ENCODE measurements at places on chromosomes 12 and 14. TPM values are rescaled to one million over a fixed set of nuclear protein-coding genes. Genes with fewer than 3 reads are reported as not detected.

DNA sequence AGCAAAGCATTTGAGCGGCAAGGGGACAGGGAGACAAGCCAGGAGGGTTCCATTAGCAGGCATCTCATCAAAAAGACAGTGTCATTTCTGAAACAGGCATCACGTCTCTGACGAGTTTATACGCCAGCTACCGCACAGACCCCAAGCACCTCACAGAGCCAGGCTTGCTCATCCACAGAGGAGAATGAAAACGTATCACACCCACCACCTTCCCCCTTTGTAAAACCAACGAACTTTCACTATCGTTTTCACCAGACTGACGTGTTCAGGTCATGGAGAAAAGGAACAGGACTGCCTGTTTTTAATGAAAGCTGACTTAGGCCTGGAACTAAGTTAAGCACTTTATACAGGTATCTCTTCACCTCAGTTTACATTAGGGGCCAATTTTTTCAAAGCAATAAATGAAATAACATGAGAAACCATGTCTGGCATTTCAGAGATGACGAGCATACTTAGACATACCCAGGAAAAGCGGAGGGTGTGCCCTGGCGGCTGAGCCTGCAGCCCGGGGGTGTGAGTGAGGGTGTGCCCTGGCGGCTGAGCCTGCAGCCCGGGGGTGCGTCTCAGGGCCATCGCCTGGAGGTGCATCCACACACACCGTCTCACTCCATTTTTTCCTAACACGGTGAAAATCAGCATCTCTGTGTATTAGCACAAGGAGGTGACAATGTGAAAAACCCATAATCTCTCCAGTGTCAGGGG is 41.9 kb downstream of the STX2 start:
- no peak for DNase-seq

Gene CCNB1IP1
- total RNA-seq: 34.0 TPM

DNA sequence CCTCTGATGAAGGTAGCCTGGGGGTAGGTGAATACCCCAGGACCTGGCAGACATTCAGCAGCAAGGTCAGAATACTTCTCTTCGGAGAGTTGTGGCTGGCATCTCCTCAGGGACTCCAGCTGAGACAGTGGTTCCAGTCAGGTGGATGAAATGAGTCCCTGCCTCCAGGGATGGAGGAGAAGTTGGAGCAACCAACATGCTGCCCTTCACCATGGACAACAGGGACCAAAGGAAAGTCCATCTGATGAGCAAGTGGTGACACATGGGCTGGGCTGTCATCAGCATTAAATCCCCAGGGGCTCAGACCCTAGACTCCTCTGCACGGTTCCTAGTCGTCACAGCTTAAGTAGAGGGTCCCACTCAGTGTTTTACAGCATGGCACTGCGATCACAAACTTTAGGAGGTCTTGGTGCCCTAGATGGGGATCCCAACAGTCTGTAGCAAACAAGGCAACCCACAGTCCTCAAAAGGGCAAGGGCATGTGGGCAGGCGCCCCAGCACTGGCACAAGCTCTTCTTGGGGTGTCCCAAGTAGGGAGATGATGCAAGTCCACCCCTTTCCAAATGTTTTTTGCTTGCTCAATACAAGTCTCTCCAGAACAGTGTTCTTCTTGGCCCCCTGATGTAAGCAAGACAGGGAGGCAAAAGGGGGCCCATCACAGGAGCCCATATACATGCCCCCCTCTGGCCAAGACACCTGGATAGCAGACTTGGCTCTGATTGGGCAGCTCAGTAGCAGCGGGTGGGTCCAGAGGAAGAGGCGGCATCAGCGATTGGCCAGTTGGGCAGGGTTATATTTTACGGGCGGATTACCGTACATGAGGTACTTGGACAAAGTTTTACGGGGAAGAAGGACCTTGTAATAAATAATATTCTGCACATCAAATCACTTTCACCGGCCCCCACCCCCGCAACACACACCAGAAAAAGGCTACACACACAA is 10.8 kb upstream of the CDH24 start:
- no peak for DNase-seq

DNA sequence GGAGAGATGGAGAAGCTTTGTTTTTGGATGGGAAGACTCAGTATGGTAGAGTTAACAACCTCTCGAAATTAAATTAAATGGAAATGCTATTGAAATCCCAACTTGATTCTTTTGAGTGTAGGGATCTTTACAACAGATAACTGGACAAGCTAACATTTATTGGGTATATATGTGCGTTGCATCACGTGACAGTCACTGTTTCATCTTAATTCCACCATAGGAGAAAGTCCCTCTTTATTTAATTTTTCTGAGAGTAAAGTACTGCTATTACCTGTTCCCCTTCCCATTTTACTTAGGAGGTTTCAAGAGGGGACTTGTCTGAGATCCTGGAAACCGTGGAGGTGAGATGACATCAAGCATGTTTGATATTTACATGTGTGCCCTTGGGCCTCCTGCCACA is 11.1 kb upstream of the DAO start:
- DNase-seq: no peak

GRCh38 chr14:24734917-24735500 is 101.0 kb upstream of the GZMB start:
- DNase-seq: peak; percentile 87

- DNase-seq: no peak
Measured at GRCh38 chr12:15306605-15307004, 15.7 kb upstream of the PTPRO start.

DNA sequence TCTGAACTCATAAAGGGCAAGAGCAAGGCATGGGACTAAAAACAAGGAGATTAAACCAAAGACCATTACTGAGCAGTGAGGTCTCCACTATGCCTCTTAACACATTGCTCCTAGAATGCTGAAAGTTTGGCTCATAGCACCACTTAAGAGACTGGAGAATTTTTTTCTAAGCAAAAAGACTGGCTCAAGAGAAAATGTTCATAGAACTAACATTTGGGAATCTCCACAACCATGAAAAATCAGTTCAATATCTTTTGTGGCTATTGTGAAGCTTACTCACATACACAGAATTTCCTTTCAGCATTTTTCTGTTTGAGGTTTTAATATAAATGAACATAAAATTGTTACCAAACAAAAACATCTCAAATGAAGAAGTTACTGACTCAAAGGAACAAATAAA is 255.8 kb downstream of the CCDC91 start:
- DNase-seq: no peak

Gene KRT6C
- not detected for total RNA-seq

Gene CELA1
- not detected for total RNA-seq
